ENCODE measurements at places on chromosomes 3 and 15.

DNA sequence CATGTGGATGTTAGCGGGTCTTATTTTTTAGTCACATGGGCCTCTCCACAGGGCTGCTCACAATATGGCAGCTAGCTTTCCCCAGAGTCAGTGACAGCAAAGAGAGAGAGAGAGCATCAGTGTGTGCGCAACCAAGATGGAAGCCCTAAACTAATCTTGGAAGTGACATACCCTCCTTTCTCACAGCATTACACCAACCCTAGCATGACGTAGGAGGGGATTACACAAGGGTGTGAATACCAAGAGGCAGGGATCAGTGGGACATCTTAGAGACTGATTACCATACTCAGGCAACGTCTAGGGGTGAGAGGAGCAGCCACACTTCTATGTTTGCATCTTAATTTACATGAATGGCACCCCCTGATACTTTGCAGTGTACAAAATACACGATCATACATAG is 3.5 kb upstream of the UBE2E2 start:
- no peak for DNase-seq

- DNase-seq, result no peak
These were observed 6.8 kb downstream of the SOX14 start for GRCh38 chr3:137770835-137771399.

GRCh38 chr3:157100608-157101396 is 59.1 kb downstream of the CCNL1 start:
- DNase-seq, result no peak

DNA sequence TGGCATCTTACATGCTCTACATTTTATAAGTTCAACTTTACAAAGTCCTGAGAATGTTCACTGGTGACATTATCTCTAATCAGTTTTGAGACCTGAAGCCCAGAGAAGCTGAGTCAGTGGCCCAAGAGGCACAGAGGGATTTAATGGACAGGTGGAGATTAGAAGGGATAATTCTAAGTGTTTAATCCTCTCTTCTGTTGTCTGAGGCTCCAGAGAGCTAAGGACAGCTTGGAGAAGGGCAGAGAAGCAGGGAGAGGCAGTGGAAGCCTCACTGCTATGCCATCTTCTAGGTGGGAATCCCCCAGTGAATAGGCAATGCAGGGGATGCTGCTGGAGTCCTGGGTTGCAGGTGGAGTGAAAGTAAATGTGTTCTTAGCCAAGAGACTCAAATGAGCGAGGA is 369.4 kb upstream of the SLCO3A1 start:
- no peak for DNase-seq

DNA sequence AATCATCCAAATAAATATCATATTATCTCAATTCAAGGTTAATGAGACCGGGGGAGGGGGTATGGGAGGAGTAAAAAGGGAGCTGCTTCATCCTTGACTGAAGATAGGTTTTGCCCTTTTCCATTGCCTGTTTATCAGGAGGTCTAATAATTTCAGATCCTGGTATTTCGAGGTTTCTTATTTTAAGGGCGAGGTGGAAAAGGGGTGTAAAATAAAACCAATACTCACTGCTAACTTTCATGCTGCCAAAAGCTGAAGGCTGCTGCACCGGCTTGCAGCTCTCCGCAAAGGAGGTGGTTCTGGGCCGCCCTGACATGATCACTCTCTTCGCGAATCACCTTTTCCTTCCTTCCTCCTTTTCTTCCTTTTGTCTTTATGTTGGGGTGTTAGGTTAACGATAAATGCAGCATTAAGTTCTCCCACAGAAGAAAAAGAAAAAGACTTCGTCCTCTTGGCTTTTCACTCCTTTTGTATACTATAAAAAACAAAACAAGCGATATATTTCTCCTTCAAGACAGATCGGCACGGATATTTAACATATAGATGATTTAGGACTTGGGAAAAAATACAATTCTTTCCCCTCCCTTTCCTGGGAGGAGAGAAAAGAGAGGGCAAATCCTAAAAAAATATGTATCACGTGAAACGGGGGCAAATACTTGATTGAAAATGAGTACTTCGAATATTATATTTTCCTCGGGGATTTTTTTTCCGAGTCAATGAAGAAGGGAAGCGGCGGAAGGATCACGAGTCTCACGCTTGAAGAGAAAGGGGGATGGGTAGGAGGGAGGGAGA is 932 bp downstream of the GSK3B start:
- DNase-seq, result peak; percentile 54

DNA sequence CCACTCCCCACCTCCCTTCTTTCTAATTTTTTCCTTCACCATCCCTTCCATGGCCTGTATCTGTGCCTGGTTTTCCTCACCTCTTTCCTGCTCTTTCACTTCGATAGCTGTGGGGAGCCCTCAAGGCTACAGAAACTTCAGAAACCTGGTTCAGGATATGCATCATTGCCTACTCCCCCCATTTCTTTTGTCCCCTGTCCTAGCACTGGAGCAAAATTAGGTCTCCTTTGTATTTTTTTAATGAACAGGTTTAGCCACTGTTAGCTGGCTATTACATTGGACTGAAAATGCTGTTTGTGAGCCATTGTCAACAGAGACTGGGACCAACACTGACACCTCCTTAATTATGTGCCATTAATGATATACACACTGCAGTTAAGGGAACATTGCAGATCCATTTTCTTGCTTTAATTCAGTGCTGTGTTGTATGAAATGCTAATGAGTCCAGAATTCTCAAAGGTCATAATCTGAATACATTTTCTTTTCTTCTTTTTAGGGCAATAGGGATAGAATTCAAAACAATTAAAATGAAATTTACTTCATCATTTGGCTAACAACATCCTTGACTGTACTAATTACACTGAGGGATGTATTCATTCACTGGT is 138.6 kb downstream of the PDCD6IP start:
- no peak for DNase-seq

DNA sequence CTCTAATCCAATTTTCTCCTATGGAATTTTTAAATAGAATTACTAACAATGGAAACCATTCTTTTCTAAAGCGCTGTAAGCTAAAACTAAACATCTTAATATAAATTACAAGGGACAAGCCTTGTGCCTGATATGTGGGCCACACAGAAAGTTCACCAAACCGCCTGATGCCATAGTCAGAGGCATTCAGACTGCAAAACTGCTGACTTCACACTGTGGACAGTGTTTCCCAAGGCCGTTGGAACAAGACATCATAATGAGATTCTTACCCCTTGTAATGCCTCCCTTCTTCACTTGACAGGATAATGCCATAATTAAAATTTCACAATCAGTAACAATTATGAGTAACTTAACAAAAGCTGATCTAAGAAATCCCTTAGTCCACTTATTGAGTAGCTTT is 14.9 kb downstream of the SH3GL3 start:
- no peak for DNase-seq

DNA sequence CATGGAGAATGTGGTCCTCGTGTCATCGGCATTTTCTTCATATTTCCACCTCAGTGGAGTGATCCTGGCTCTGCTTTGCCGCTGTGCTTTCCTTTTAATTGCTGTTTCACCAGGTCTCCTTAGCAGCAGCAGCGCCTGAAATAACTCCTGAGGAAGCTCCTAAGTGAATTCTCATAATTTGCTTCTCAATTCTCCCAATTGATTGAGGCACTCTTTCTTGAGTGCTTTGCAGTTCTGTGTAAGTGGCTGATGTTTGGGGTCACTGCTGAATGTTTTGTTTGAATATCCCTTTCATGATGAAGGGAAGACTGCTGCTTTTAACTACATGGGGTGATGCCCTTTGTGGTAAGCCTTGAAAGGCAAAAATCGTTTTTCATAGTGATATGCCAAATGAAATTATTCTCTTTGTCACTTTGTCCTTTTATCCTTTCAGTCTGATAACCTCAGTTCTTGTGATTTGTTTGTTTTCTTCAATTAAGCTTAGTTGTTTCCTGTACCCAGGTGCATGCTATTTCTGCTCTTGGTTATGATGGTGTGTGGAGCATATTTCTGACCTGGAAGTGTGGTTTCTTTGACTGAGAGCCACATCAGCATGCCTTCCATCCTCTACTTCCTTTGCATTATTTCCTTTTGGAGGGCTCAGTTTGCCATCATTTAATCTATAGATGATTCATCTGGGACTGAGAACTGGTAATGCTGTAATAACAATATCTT is 36.7 kb downstream of the HMG20A start:
- no peak for DNase-seq

- DNase-seq, result no peak
These were observed 13.0 kb upstream of the HDC start for GRCh38 chr15:50278496-50278895.

- DNase-seq, result no peak
These were observed 135.3 kb downstream of the RPL22L1 start for GRCh38 chr3:170734735-170735065.

GRCh38 chr15:51907136-51907862 is 64.3 kb downstream of the LEO1 start:
- DNase-seq, result no peak

DNA sequence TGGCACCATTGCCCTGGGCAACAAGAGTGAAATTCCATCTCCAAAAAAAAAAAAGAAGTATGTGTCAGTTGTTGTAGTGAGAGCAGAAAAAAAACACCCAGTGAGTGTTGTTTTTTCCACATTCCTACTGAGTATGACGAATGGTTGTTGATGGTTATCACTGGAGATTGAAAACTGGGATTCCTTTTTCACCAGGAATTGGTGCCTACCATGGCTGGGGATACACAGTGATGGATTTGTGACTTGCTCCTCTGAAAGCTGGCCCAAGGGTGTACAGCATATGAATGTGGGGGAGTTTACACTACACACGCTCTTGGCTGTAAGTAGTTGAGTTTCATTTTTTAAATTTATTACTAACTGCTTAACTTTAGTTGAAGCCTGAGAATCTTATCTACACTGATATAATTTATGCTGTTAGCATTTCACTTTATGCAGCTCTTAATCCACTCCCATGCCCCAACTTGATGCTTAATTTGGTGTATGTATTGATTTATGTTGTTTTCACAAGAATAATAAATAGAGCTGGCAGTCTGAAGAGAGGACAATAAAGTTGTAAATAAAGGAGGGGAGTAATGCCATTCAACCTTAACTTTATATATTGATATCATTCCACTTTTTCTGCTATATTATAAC is 56.0 kb upstream of the MME start:
- DNase-seq, result no peak

GRCh38 chr3:126661532-126662364 is 6.8 kb upstream of the TXNRD3 start:
- no peak for DNase-seq

- DNase-seq, result no peak
These were observed 185.9 kb downstream of the SUCLG2 start for GRCh38 chr3:67468511-67468910.

- no peak for DNase-seq
These were observed 114.0 kb downstream of the MAGI1 start for GRCh38 chr3:65924762-65925161.

GRCh38 chr3:113245761-113246161 is 34.4 kb downstream of the BOC start:
- no peak for DNase-seq

DNA sequence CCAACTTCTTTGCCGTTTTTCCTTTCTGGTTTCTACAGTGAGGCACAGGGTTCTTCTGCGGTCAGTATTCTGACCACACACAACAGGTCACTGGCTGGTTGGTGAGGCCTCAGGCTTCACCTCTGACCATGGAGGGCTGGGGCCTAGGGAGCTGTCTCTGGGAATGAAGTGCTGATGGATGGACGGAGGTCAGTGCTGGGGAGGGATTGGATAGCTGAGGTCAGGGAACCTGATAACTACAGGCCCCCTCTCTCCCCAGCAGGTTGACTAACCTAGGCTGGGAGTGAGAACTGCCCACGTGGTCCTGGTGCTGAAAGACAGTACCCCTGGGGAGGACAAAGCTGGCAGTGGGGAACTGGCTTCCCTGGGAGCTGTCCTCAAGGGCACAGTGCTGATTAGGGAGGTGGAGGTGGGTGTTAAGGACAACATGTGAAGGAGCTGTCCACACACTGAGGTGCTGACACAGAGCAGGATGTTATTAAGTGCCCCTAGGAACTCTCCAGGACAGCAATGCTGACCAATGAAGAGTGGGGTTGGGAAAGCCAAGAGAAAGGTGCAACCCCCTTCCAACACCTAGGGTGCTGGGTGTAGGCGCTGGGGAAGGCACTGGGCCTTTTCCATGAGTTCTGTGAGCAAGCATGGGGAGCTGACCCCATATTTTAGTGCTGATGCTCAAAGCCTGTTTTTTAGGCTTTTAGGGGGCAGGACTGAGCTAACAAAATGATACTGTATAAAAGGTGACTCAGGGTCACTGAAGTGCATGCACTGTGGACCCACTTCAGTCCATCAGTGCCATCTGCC is 45.2 kb downstream of the ATP2B2 start:
- no peak for DNase-seq

DNA sequence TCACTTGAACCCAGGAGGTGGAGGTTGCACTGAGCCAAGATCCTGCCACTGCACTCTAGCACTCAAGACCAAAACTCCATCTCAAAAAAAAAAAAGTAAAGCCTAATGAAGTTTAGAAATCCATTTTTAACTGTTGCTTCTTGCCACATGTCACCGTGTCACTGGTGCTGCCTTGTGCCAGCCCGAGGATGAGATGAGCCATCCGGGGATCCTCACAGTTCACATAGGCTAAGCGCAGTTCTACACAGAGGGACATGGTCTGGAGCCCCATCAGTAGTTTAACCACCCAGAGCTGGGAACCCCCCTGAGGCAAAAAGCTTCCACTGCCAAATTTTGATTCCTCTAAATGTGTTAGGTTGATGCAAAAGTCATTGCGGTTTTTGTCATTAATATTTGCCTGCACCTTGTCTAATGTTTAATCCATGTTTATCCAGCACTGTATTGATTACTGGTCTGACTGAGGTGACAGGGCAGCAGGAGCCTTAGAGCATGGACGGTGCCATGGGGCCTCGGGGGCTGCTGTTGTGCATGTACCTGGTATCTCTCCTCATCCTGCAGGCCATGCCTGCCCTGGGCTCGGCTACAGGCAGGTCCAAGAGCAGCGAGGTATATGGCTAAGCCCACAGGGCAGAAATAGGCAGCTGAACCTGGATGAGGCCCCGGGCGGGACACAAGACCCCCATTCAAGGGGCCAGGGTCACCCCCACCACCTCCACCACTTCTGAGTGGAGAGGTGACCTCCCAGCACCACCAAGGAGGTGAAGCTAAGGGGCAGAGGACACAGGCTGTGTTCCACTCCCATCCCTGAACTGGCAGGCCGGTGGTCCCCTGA is at the start of gene ITIH1:
Gene ITIH1, plus strand, starts transcription at position 473 of the 832 bp plus-strand sequence. Its CDS starts 17 bp downstream, at position 490.
- no peak for DNase-seq

- no peak for DNase-seq
These were observed 162.5 kb downstream of the FNDC3B start for GRCh38 chr3:172201870-172202236.

DNA sequence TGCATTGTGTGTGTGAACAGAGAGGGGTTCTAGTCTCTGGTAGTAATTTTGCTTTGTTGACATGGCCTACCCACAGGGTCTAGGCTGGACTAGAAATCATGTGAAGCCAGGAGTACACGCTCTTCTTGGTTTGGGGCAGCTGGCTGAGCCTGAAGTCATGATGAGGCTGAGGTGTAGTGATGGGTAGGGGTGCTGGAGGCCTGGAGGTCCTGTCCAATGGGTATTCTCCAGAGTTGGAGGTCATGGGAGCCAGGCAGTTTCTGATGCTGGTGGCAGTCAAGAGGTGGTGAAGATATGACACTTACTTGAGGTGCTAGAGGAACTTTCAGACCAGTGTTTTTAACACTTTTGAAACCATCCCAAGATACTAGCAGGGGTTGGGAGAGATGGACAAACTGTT is 18.5 kb upstream of the EPHB1 start:
- DNase-seq, result no peak

All from NCI-H1930 (cell line).